ENCODE measurements at places on chromosomes 1 and 21.
A peak's percentile ranks its signal among the peaks of the same experiment; 100 is the strongest.

GRCh38 chr1:66809736-66810326, 8.8 kb upstream of the INSL5 start:
- DNase-seq = no peak

DNA sequence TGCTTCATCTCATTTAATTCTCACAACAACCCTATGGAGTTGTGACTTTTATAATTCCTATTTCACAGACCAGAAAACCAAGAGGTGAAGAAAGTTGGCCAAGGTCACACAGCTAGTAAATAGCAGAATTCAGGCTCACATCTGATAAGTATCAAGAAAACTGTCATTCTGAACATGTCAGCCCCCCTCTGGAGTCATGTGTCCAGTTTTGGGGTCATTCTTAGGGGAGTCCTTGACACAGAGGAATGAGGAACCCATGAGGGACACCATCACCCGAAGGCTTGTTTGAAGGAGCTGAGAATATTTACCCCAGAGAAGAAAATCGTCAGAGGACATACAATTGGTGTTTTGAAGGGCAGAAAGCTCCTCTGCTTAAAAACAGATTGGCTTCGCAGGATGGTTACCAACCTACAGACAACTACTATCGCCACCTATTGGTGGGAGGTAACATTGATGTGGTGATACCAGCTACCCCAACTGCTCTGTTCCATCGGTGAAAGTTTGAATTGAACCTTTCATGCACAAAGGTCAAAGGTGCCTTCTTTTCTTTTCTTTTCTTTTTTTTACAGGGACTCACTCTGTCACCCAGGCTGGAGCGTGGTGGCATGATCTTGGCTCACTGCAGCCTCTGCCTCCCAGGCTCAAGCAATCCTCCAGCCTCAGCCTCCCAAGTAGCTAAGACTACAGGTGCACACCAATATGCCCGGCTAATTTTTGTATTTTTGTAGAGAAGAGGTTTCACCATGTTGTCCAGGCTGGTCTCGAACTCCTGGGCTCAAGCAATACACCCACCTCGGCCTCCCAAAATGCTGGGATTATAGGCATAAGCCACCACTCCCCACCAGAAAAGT, 31.3 kb downstream of the NCMAP start:
- no peak for DNase-seq

DNA sequence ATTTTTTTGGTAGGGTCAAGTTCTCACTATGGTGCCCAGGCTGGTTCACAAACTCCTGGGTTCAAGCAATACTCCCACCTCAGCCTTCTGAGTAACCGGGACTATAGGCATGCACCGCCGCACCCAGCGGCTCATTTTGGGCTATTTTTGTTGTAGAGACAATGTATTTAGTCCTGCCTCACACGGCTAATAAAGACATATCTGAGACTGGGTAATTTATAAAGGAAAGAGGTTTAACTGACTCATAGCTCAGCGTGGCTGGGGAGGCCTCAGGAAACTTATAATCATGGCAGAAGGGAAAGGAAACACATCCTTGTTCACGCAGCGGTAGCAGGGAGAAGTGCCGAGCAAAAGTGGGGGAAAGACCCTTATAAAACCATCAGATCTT, 4.2 kb downstream of the CELA2A start:
- DNase-seq = no peak

- peak; percentile 42 for DNase-seq
Observed at GRCh38 chr1:146049436-146049835, 27.9 kb upstream of the HJV start.

DNA sequence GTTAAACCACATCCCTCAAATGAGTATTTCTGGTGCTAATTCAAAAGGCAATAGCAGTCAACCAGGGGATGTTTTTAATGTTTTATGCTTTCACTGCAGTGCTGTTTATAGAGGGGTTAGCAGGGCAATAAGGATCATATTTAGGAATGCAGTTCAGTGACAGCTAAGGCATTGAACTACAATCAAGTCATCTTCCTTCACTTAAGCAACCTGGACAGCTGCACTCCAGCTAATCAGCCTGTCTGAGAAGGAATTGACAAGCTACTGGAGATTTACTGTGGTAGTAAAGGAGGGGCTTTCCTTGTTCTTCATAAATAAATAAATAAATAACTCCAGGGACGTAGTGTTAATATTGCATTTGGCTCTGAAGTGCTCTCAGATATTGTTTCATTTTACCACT, 93.9 kb downstream of the DAB1 start:
- DNase-seq = no peak

DNA sequence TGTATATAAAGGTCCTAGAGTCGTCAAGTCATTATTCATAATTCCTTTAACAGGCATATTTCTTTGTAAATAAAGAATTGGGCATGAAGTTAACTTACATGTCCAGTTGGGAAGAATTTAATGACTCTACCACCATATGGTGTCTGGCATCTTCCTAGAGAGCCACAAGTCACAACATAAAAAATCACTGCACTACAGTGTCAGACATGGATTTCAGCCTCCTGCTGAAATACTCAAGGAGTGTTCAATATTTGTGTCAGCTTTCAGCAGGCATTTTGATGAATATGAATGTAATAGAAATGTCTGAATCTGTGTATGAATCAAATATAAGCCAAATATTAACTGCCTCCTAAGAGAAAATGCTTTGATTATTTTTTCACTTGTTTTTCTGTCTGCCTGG, 91.9 kb upstream of the TMPRSS15 start:
- DNase-seq = no peak

Measured in activated T-cell treated with anti-CD3 and anti-CD28 coated beads, Interleukin-2, amount 50 U/mL, for 24 hours (primary cell).